ENCODE measurements at places on chromosomes 5 and 9.
A peak's percentile ranks its signal among the peaks of the same experiment; 100 is the strongest.

DNA sequence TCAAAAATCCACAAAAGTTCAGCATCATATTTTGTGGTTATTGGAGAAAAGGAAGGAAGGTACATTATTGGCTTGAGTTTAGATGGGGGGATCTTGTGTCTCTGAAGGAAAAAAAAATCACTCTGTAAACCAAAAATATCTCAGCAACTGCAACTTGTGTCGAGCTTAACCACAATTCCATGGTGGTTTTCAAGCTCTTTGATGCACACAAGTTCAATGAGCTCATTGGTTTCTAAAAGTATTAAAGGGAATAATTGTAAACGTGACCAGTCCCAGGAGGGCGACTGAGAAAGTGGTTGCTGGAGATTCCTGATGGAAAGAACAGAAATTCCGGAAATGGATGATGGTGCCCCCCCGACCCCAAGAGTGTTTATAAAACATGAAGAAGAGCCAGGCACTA is 173.8 kb downstream of the PSAT1 start:
- DNase-seq = no peak

DNA sequence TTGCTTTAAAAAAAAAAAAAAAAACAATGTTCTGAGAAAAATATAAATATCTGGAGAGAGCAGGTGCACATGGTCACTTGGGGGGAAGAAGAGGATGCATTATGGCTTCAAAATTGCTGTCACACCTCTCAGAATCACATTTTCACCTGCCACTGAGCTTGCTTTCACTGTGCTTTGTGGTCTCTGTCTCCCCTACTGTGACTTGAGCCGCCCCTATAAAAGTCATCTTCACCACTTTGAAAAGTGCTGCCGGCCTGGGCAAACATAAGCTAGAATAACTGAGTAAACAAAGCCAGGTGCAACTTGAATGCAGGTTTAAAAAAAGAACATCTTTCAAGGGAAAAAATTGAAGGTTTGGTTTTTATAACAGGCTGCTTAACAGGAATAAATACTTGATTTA is 368.1 kb upstream of the GRIA1 start:
- DNase-seq = no peak

- DNase-seq = no peak
Observed at GRCh38 chr5:139893873-139894272, 98.3 kb downstream of the PSD2 start.

- no peak for DNase-seq
Observed at GRCh38 chr5:107915176-107915812, 244.6 kb upstream of the EFNA5 start.

DNA sequence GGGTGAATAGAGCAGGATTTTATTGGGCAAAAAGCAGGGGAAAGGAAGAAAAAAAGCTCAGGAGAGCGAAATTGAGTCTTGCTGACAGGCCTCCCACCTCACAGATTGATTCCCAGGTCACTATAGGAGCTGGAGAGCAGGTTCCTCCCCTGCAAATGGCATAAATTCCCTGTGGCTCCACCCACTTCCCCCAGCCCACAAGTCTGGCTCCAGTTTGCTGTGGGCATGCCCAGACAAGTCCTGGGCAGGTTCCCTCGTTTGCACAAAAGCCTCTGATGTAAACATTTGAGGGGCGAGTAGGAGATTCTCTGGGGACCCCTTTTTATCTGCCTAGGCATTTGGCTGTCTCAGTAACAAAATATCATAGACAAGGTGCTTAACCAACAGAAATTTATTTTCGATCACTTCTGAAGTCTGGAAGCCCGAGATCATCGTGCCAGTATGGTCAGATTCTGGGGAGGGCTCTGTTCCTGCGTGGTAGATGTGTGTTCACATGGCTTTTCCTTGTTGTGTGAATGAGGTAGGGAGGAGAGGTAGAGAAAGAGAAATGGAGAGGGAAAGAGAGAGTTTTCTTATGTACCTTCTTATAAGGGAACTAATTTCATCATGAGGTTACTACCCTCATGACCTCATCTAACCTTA is 614.5 kb downstream of the MAT2B start:
- peak; percentile 36 for DNase-seq

- peak; percentile 82 for DNase-seq
Observed at GRCh38 chr9:81035171-81035570, 654.2 kb downstream of the TLE1 start.

DNA sequence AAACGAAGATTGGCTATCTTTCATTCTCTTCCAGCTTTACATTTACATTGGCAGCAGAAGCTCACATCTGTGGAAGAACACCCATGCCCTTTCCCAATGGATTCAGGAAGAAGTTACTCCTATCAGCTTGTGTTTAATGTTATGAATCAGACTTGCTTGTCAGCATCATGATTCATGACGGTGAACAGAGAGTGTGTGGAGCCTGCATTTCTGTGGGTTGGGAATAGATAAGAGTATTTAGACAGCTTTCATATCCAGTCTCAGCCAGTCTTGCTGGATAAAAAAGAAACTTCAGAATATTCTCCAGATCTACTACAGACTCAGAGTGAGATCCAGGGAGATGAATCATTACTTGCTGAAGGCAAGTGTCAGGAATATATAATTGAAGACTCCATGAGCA is 812.9 kb upstream of the ZNF608 start:
- peak; percentile 94 for DNase-seq

DNA sequence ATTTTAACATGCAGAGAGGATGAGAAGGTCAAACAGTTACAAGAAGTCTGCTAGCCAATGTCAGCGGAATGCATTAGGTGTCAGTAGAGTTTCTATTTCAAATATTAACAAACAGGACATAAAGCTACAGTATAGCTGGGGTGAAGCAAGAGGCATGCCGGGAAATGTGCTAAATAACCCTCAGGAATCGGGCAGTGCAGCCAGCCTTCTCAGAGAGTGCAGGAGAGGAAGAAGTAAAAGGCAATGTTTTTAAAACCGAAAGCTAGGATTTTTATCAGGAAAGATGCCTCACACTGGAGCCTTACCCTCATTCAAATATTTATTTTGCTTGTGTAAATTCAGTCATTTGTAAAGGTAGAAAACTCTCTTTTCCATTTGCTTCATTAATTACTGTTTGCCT is 59.1 kb upstream of the SH3GL2 start:
- DNase-seq = no peak

DNA sequence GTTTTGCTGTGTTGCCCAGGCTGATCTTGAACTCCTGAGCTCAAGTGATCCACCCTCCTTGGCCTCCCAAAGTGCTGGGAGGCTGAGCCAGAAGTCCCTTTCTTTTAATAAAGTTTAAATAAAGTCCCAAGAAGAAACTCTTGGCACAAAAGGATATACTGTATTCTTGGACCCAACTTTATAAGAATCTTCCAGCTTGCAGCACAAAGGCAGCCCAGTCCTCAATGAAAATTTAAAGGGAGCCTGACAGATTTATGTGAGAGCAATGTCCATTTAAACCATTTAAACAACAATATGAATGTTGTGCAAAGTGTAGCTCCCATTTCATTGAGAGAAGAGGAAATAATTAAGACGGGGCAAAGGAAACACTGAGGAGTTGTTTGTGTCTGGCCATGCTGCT is 217.0 kb downstream of the DOCK8 start:
- DNase-seq = no peak

- no peak for DNase-seq
Observed at GRCh38 chr5:1404062-1404461, 41.2 kb downstream of the SLC6A3 start.

GRCh38 chr9:942805-943580 is 33.5 kb upstream of the DMRT3 start:
- no peak for DNase-seq

GRCh38 chr5:157463621-157464518 is 3.9 kb downstream of the NIPAL4 start:
- DNase-seq = peak; percentile 49

GRCh38 chr5:57734296-57734695 is 251.7 kb upstream of the ACTBL2 start:
- DNase-seq = no peak

GRCh38 chr5:78112931-78113330 is 181.6 kb downstream of the AP3B1 start:
- no peak for DNase-seq

GRCh38 chr9:130186839-130187522 is 14.8 kb downstream of the NCS1 start:
- DNase-seq = no peak

- DNase-seq = no peak
Observed at GRCh38 chr5:129724222-129724621, 23.7 kb upstream of the MINAR2 start.

- no peak for DNase-seq
Observed at GRCh38 chr5:142192286-142193113, 83.9 kb downstream of the NDFIP1 start.

GRCh38 chr5:144315994-144316634 is 145.4 kb downstream of the KCTD16 start:
- DNase-seq = no peak

DNA sequence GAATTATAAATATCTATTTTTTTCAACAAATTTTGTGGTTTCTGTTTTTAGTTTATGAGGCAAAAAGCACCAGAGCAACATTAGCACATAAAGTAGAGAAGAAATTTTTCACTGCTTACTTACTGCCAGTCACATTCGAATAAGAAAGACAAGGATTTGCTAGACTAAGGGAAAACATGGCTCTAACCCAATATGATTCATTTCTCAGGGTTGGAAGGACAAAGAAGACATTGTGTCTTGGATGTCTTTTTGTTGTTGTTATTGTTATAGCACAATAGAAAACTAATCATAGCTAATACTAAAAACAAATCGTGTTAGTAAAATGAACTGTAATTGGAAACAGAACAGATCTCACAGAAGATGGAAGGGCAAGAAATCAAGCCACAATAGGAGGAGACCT is 90.9 kb upstream of the SLCO6A1 start:
- no peak for DNase-seq

DNA sequence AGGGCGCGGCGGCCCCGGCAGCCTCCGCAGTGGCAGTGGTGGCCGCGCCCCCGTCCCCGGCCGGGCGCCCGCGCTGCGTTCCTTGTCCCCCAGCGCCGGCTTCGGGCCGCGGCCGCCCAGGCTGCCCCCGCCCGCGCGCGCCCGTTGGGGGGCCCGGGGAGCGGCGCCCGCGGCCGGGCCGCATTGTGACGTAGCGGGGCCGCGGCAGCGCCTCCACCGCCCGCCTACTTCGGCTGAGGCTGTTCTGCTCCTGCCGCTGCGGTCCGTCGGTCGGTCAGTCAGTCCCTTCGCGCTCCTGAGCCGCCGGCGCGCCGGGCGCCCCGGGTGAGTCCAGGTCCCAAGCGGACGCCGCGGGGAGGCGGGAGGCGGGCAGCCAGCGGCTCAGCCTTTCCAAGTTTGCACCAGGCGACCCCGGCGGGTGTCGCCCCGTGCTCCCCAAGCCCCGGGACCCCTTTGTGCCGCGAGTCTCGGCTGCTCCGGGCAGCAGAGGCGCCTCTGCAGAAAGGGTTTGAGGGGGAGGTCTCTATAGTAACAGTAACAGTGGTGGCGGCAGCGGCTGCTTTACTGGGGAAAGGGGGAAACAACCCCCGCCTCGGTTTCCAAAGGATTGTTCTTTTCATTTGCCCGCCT is at the start of gene SNCAIP:
Gene SNCAIP (plus strand): TSS at position 277 of the 630 bp plus-strand sequence. CDS start 78,898 bp downstream, outside the sequence.
- DNase-seq = peak; percentile 47

DNA sequence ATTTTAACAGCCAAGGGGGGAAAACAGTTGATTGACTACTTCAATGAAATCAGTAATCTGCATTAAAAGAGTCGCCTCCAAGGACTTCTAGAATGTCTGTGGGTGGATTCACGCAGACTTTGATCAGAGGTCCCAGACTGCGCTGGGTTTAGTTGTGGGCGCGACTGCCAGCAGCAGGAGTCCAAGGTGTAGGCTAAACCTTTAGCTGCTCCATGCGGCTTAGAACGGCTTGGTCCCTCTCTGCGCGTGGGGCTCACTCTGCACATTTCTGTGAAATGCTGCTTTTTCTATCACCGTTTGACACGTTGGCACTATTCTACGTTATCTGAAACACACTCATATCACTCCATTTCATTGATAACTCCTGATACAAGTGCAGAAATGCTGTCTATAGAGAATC is 48.6 kb upstream of the IRX2 start:
- DNase-seq = no peak

DNA sequence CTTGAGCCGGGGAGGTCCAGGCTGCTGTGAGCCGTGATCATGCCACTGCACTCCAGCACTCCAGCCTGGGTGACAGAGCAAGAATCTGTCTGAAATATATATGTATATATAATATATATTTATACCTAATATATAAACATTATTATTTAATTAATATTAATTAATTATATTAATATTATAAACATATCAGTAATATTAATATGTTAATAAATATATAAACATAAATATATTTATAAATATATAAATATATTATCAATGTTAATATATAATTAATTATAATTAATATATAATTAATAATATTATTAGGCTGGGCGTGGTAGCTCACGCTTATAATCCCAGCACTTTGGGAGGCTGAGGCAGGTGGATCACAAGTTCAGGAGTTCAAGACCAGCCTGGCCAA is 41.1 kb downstream of the F2R start:
- no peak for DNase-seq

DNA sequence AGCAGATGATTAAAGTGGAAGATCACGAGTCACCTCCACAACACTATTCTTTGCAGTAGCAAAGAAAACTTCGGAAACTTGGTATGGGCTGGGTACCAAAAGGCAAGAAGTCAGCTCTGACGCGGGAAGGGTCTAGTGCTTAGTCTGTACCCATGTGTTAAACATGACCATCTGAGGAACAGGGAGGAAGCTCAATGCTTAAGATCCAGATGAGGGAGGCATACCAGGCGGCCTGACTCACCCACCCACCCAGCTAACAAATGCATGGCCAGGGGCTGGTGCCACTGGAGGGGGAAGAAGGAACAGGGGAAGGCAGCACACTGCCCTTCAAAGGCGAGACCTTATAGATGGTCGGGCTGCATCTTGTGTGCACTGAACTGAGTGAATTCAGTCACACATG is 41.8 kb downstream of the CAMSAP1 start:
- DNase-seq = no peak

DNA sequence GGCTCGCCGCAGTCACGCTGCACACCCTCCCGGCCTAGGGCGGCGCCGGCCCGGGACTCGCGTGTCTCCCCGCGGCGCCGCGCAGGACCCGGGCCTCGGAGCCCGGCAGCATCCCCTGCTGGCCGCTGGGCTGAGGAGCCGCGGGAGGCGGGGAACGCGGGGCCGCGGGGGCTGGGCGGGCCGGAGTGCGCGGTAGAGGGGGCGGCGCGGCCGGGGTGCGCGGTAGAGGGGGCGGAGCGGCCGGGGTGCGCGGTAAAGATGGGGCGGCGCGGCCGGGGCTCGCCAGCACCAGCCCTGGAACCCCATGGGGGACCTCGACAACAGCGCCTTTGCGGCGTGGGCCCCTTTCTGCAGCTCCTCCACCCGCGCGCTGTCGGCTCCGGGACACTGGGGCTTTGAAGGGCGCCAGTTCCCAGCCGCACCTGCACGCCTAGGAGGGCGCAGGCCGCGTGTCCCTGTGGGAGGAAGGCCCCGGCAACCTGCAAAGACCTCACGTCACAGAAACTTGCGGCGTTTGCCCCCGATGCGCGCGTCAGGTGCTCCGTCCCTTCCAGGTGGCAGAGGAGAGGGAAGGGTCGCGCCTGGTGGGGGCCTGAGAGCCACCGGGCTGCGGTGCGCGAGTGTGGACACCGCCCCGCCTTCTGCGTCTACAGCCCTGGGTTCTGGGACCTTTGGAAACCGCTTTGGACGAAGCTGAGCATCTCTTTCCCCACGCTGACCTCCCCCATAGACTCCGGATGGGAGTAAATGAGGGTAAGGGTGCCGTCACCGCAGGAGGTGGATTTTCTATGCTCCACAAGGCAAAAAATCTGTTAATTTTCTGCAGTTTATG is 49.6 kb downstream of the NSUN2 start:
- DNase-seq = no peak
